ENCODE measurements at places on chromosomes 6 and 20.

DNA sequence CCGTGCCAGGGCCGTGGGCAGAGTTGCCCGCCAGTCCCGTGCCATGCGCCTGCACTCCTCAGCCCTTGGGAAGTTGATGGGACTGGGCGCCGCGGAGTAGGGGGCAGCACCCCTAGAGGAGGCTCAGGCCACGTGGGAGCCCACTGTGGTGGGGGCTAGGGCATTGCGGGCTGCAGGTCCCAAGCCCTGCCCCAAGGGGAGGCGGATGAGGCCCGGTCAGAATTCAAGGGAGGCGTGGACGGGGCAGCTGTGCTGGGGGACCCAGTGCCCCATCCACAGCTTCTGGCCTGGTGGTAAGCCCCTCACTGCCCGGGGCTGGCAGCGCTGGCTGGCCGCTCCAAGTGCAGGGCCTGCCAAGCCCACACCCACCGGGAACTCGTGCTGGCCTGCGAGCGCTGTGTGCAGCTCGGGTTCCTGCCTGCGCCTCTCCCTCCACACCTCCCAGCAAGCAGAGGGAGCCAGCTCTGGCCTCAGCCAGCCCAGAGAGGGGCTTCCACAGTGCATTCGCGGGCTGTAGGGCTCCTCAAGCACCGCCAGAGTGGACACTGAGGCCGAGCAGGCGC, 317.8 kb downstream of the HAO1 start:
- no peak for DNase-seq

- no peak for DNase-seq
Measured at GRCh38 chr6:144087789-144088426, 7.5 kb downstream of the SF3B5 start.

DNA sequence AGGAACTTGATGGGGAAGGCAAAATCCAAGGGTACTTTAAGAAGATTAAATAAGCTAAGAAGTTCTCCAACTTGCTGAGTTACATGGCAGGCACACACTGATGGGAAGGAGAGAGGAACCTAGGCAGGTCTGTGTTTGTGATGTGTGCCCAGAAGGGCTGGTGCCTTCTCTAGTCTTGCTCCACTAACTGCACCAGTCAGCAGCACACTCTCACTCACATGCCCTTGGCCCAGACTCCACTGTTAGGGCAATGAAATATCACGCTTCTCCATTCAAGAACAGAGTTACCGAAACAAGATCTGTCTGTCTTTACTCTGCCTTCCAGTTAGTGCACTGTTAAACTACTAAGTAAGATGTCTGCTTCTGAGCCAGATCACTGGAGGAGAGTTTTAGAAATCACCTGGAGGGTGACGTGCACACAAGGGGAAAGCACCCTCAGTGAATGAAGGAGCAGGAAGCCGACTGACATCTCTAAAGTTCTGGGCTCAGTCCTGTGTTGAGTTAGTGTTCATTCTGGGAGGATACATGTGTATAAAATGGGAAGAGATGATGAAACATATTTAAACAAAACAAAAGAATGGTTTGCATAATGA, 251.1 kb downstream of the FOXC1 start:
- no peak for DNase-seq

- no peak for DNase-seq
Measured at GRCh38 chr6:21537637-21538036, 55.9 kb upstream of the SOX4 start.

- DNase-seq, result no peak
Measured at GRCh38 chr6:136983687-136984086, 61.1 kb downstream of the IL20RA start.

GRCh38 chr6:83879746-83880145, 20.3 kb downstream of the CYB5R4 start:
- DNase-seq, result no peak

DNA sequence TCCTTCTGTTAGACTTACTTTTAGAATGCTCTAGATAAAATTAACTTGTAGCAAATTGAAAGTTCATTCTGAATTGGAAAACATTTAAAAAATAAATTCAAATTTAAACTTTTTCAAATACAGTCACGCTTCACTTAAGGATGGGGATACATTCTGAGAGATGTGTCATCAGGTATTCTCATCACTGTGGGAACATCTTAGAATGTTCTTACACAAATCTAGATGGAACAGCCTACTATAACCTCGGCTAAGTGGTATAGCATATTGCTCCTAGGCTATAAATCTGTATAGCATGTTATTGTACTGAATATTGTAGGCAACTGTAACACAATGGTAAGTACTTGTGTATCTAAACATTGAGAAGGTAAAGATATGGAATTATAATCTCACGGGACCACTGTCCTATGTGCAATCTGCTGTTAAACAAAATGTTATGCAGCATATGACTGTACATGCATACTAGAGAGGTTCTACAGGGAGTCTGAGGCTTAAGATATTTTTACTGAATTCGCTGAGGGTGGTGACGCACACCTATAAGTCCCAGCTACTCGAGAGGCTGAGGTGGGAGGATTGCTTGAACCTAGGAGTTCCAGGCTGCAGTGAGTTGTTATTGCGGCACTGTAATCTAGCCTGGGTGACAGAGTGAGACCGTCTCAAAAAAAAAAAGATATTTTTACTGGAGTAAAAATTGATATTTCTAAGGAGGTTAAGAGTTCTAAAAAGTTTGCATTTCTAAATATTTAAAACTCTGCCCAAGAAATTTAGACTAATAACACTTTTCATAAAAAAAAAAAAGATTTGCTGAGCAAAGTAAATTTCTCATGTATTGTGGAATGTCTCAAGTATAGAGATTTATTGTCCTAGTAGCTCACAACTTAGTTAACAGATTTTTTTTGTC, 87.3 kb upstream of the TULP1 start:
- no peak for DNase-seq

- no peak for DNase-seq
Measured at GRCh38 chr20:57266291-57267157, at the start of gene BMP7. TSS of gene BMP7 (minus strand) at chr20:57266641. CDS start at chr20:57266122, 519 bp downstream.

- DNase-seq, result peak; percentile 97
Measured at GRCh38 chr20:34713194-34713943, 9.2 kb downstream of the TP53INP2 start.

DNA sequence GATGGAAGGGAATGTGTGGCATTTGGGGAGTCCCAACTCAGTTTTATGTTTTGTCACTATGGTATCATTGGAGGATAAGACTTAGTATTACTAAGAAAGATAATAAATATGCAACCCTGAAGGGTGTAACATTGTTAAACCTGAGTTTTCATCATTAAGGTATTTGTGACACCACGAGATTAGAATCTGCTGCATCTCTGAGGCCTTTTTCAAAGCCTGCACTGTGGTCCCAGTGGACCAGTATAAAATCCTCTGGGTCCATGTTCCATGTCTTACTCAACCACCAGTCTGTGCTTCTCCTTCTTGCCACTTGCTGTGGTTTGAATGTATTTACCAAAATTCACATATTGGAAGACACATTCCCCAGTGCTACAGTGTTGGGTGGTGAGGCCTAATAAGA, 130.6 kb downstream of the TBX18 start:
- no peak for DNase-seq

DNA sequence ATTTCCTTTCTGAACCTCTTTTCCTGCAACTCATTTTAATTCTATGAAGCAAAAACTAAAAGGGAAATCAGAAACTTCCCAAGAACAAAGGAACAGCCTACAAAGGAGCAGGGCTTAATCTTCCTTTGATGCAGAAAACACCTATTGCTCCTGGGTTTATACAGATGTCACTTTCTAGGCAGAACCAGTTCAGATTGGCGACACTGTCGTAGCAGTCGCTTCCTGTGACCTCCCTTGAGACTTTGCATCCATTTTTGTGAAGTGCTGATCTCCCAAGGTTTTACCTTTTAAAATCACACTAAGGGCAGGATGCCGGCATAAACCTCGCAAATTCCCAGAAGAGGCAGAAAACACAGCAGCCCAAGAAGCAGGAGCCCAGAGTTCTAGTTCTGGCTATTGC, 40.1 kb downstream of the JAG1 start:
- no peak for DNase-seq

DNA sequence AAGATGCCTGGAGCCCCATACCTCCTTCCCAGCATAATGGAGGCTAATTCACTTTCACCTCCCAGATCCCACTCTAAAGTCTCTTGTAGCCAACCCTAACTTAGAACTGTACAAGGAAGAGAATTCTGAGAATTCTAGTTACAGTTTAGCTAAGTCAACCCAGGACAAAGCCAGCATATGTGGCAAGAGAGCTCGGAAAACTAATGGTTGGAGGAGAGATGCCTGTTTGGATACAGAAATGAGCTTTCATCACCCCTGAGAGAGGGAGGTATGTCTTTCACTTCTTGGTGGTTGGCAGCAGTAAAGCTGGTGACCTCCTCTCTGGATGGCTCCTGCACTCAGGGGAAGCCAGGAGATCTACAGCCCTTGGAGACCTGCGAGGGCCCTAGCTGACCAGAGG, 252.6 kb upstream of the SUPT3H start:
- no peak for DNase-seq

DNA sequence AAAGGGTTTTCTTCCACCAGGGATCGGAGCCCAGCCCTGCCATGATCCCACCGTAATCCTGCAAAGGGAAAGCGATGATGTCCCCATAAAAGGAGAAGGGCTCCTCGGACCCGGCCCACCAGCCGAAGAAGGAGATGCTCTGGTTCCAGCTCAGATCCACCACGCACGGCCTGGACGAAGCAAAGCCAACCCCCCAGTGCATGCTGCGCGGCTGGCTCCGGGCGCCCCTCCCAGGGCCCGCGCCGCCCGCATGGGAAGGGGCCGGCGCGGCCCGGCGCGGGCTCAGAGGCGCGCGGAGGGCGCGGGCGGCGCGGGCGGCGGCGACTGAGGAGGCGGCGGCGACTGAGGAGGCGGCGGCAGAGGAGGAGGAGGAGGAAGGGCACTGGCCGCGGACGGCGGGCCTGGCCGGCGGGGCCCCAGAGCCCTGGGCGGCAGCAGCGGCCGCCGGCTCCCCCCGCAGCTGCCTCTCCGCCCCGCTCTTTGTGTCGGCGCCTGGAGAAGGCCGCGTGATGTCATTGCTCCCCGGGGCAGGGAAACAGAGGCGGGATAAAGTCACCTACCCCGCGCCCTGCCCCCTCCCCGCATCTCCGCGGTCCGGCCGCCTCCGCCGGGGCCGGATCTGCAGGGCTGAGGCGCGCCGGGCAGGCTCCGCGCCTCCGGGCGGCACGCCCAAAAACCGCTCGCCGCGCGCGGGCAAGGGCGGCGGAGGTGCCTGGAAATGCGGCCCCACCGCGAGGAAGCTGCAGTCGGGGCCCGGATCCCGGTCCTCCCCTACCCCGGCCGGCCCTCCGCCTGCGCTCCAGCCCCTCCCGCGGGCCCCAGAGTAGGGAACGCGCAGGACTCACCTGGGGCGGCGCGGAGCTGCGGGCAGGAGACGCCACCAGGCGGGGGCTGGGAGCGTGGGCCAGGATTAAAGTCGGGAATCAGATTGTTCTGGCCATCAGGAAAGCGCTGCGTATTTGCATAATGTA, at the start of gene FAXC:
Gene FAXC, minus strand, starts transcription at position 504 of the 971 bp plus-strand sequence. Its CDS starts 302 bp downstream, at position 202.
- DNase-seq, result no peak

DNA sequence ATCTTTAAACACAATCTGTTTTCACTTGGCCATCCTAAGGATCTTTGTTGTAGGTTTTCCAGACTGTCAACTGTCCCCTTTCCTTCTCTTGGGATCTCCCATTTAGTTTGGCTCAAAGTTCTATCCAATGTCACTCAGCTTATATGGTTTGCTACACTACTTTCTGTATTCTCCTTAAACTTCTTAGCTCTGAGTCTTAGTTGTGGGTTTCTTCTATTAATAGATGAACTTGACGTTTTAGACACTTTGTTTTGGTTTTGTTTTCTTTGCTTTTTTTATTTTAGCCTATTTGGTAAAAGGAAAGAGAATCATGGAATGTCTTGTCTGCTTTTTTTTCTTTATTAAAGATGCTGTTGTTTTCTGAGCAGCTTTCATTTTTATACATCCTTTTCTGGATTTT, 11.4 kb downstream of the RMND1 start:
- no peak for DNase-seq

All from AG04450 (cell line).